Midbrain (tissue), 1 donor: ENCODE measurements at places on chromosomes 4 and X.

GRCh38 chr4:23876418-23877089 is 13.3 kb downstream of the PPARGC1A start:
- DNase-seq, result no peak

DNA sequence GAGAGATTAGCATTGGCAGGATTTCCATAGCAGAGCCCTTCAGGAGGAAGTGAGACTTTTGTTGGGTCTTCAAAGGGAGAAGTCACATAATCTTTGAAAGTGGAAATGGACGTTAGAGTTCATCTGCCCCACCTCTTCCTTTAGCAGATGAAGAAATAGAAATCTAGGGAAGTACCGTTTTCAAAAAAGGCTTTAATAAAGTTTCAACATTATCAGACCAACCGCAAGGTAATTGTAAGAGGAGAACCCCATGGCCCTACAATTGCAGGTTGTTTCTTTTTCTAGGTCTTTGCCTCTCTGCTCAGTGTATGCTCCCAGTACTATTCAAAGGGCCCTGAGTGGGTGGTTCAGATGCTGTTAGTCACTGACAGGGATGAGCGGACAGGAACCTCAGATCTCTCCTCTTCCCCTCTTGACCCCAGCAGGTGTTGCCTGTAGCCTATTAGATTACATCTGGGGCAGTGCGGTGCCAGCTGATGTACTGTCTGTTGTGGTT is 48.6 kb upstream of the AP1S2 start:
- no peak for DNase-seq

- DNase-seq, result no peak
Measured at GRCh38 chr4:152224721-152225420, 311.0 kb downstream of the FBXW7 start.

DNA sequence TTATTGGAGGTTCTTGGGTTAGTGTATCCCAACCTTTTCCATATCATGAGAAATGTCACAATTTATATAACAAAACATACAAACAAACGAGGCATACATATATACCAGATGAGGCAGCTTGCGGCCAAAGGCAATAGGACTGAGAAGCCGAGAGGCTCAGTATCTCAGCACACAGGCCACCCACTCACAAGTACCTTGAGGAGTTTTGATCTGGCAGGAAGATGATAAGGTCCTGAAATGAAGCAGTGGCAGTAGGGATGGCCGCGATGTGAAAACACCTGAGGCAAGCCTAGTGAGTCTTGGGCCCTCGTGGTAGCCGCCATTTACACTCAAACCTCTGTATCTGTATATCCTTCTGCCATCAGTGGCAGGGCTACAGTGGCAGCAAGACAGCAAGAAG is 55.3 kb upstream of the PRPS1 start:
- DNase-seq, result no peak

DNA sequence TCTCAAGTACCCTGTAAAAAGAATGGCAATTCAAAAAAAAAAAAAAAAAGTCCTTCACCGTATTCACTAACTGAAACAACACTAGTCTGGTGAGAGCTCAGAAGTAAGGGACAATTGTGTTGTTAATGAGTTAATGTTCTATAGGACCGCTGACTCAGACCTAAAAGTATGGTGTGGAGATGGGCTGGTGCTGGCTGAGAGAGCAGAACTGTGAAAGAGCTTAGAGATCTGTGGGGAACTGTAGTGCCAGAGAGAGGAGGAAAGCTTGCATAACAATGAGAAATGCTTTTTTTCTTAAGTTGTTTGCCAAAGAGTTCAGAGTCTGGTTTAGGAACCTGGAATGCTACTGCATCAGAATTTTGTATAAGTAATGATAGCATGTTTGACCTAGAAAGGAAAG is 65.1 kb downstream of the LHFPL1 start:
- no peak for DNase-seq

GRCh38 chrX:46029777-46030176 is 515.4 kb downstream of the ZNF674 start:
- DNase-seq, result no peak

GRCh38 chr4:80913381-80913780 is 117.1 kb upstream of the BMP3 start:
- DNase-seq, result no peak

- DNase-seq, result no peak
Measured at GRCh38 chr4:100372432-100372831, 145.4 kb downstream of the EMCN start.

GRCh38 chrX:20067709-20068561 is 48.8 kb downstream of the MAP7D2 start:
- DNase-seq, result no peak

DNA sequence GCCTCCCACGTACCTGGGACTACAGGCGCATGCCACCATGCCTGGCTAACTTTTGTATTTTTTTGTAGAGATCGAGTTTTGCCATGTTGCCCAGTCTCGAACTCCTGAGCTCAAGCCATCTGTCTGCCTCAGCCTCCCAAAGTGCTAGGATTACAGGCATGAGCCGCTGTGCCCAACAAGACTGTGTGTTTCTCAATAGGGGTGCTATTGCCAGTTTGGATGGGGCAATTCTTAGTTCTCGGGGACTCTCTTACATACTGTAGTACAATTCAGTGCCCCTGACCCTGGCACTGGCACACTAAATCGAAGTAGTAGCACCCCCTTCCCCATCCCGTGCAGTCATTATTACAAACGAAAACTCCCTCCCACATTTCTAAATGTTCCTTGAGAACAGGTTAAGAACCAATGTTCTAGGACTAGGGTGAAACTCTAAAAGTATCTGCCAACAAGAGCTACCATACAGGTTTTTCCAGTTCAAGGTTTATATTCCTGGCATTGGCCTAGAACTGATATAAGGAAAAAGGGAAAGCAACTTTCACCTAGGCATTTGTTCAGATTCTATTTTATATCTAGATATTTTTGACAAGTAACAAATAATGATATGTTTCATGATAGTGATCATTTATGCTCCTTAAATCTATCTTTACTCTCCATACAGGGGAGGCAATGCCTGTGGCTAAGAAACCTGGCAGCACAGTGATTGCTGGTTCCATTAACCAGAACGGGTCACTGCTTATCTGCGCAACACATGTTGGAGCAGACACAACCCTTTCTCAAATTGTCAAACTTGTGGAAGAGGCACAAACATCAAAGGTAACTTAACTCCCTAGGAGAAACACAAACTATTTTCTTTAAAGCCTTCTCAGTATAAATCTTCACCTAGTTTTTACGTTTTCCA is 50.4 kb upstream of the PGAM4 start:
- DNase-seq, result no peak

DNA sequence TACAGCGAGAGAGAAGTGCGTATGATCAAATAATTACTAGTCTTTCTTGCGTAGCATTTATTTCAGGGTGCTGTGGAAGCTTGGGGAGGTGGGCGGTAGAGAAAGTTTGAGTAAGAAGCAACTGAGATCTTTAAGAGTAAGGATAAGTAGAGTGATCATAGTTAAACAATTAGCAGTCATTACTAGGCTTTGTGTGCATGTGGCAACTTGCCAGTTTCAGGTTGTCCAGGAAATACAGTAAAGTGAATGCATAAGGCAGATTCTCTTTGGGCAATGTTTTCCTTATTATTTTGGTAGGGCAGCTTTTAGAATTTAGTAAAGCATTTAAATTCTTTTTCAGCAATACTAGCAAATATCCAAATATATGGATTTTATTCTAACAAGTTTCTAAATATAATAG is 57.0 kb downstream of the HPGDS start:
- no peak for DNase-seq

- no peak for DNase-seq
Measured at GRCh38 chr4:177574446-177574845, 132.2 kb upstream of the AGA start.

DNA sequence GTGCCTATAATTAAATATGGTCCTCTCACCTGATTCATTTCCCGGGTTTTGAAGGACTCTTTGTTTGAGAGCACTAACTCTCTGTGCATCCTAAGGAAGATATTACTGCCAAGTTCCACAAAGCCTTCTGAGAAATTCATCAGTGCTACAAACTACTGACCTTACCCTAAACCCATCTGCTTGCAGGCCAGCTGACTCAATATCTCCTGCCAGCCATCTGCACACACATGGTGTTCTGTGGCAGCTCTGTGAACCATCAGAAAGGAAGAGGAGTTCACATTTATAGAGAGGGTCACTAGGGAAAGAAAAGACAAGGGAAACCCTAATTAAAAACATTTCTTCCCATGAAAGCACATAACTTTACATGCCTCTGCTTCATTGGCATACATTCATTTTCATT is 156.7 kb downstream of the ATP10D start:
- DNase-seq, result no peak

DNA sequence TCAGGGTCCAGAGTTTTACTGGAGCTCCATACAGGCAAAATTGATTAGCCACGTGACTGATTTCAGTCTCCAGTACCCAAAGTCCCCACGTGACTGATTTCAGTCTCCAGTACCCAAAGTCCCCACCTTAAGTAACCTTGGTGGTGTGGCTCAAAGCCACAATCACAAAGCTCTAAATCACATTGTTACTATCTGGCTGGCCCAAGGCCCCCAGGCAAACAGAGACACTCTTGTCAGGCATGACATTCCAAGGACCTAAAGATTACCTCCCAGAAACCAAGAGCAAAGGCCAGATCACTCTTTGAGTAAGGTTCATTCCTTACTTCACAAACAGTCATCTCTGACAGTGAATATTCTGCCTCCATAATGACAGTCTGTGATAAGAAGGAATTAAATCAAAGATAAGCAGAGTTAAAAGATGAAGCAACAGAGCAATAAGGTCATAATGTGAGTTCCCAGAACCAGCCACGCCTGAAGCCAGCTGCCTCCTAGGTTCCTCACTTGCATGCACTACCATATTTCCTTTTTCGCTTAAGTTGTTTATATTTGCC is 78.5 kb downstream of the ANXA3 start:
- DNase-seq, result no peak

DNA sequence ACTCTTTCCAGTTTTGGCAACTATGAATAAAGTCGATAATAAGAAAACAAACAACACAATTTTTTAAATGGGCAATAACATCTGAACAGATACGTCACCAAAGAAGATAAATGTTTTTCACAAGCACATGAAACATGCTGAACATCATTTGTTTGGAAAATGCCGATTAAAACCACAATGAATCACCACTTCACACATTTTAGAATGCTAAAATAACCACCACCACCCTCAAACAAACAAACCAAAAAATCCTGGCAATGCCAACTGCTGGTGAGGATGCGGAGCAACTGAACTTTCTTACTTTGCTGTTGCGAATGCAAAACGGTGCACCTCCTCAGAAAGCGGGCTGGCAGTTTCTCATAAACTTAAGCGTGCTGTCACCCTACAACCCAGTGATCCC is 115.9 kb downstream of the NSUN7 start:
- no peak for DNase-seq
